KG1 (cell line): ENCODE measurements at places on chromosomes 12 and 14.

- no peak for DNase-seq
Measured at GRCh38 chr14:81509321-81509720, 24.3 kb downstream of the SEL1L start.

DNA sequence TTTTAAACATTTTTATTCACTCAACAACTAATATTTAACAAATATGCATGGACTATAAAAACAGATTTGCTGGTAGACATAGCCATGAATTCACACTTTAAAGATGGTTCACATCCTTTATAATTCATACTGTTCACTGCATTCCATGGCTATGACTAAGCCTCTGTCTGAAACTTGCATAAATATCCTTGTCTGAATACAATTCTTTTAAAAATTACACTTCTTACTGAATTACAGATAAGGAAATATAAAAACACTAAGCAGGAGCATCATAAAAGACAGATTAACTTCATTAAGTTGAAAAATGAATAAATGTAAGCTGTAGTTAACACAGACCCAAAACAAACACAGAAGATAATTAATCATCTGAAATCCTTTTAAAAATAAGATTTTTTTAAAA is 53.8 kb downstream of the GXYLT1 start:
- no peak for DNase-seq

GRCh38 chr12:497501-498160 is 37.9 kb downstream of the B4GALNT3 start:
- DNase-seq: no peak

GRCh38 chr12:41465526-41465925 is 277.4 kb downstream of the PDZRN4 start:
- DNase-seq: no peak

- DNase-seq: no peak
Measured at GRCh38 chr12:58502841-58503240, 417.5 kb downstream of the LRIG3 start.

DNA sequence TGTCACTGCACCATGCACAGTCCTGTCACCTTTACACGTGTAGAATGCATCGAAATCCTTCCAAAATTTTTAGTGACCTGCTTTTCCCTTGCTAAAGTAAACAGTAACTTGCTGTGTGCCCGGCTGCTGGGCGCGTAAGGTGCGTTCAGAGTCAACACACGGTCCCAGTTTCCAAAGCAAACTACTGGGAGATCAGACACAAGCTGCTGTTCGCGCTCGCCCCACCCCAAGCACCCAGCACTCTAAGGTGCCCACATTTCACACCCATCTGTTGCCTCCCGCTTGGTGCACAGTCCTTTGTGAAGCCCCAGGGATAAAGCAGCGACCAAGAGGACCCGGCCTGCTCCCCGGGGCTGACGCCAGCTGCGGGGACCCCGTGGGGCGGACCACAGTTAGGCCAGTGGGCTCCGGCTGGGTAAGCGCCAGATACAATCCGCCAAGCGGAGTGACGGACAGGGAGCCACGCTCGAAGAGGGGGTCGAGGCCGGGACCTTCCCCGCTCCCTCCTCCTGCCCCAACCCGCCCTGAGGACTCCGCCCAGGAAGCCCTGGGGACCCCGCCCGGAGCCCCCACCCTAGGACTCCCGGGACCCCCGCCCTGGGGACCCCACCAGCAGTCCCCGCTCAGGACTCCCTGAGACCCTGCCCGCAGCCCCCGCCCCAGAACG is 633 bp downstream of the STX2 start:
- no peak for DNase-seq

DNA sequence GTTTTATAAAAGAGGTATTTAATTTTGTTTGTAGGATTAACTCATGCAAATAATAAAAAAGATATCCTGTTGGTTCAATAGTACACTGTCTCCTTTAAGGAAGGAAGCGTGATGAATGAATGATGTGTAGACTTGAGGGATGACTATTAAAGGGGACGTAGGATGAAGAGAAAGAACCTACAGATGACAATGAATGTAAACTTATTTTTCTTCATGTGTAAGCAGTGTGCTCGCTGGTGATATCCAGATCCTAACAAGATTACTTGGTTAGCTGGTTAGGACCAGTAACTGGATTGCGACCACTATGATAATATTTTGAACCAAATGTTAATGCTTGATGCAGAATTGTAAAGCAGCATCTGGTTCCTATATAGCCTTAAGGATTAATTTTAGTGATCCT is 2.6 kb downstream of the ARF6 start:
- no peak for DNase-seq

GRCh38 chr12:62075870-62076269 is 184.3 kb upstream of the USP15 start:
- no peak for DNase-seq

GRCh38 chr12:49646871-49647654 is 23.7 kb downstream of the PRPF40B start:
- DNase-seq: no peak

GRCh38 chr14:64209444-64210131 is 84.6 kb downstream of the ESR2 start:
- no peak for DNase-seq

GRCh38 chr14:105857826-105858675 is 331.7 kb downstream of the TMEM121 start:
- DNase-seq: no peak

GRCh38 chr12:71748081-71748850 is 6.4 kb upstream of the RAB21 start:
- no peak for DNase-seq

DNA sequence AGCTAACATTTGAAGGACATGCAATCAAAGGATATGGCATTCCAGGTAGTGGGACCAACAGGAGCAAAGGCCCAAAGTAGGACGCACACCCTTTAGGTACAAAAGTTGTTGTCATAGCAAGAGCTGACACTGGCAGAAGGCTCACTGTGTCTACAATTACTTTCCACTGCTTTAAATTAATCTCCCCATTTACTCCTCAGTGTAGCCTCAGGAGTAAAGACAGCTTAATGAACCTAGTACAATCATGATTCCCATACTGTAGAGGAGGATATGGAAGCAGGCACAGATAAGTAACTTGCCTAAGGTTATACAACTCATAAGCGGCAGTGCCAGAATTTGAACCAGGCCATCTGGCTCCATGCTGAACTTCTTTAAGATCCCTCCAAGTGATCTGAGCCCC is 212.9 kb upstream of the SFSWAP start:
- DNase-seq: no peak

DNA sequence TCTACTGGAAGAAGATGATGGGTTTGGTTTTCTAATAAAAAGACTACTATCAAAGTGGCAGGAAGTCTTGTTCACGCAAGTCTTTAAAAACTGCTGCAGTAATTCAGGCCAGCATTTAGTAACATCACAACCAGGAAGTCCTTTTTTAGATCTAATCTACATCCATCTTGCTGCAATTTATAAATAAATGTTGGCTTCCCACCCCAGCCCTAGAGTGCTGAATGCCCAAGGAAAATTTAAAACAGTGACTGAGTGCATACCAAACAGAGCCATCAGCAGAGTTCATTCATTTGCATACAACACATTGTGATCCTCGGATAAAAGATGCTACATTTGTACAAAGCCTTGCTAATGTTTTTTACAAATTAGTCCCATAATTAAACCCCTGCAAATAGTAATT is 72.1 kb downstream of the PHLDA1 start:
- DNase-seq: no peak

GRCh38 chr12:69056743-69057515 is 124.0 kb upstream of the CPM start:
- no peak for DNase-seq
